ENCODE measurements at places on chromosomes 12 and 14. TPM values are rescaled to one million over a fixed set of nuclear protein-coding genes. Genes with fewer than 3 reads are reported as not detected.

Gene DIO3
- 3.1 TPM for total RNA-seq

Gene TSHR
- total RNA-seq, result not detected

- no peak for DNase-seq
Observed at GRCh38 chr14:50741567-50741966, 73.5 kb upstream of the SAV1 start.

- DNase-seq, result no peak
Observed at GRCh38 chr14:54692284-54692772, 125.4 kb downstream of the SAMD4A start.

GRCh38 chr12:66393890-66394289, 91.6 kb downstream of the HELB start:
- DNase-seq, result no peak

DNA sequence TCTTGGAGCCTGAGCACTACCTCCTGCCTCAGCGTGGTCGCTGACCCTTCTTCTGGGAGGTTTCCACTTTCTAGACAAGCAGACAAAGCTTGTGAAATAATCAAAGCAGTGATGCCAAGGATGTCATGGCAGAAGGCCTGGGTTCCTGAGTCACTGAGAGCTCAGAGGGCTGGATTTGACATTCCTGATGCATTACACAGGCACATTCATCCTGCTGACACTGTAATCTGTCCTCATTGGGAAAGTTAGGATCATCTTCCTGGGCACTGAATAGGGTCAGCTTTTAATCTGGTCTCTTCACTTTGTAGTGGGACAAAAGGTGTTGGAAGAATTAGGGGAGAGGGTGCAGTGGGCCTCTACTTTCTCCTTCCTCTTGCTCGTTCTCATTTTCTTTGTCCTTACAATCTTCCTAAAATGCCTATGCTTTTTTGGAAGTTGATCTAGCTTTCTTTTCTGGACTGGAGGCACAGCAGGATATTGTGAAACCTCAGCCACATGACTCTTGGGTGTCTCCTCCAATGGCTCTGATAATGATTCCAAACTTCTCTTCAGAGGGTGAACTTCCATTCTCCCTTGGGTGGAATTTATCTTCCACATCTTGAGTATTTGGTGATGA, 29.6 kb downstream of the EEA1 start:
- DNase-seq, result no peak

GRCh38 chr12:55757701-55758100, 14.8 kb downstream of the GDF11 start:
- DNase-seq, result no peak

- peak; percentile 94 for DNase-seq
Observed at GRCh38 chr14:90397425-90398314, 841 bp downstream of the CALM1 start.

- DNase-seq, result no peak
Observed at GRCh38 chr14:96486705-96487104, 15.5 kb upstream of the PAPOLA start.

DNA sequence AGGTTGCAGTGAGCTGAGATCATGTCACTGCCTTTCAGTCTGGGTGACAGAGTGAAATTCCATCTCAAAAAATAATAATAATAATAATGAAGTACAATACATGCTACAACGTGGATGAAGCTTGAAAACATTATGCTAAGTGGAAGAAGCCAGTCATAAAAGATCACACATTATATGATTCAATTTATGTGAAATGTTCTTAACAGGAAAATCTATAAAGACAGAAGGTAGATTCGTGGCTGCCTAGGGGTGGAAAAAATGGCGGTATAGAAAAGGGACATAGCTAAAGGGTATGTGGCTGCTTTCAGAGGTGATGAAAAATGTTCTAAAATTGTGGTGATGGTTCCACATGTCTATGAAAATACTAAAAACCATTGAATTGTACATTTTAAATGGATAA, 41.0 kb upstream of the AMIGO2 start:
- DNase-seq, result no peak

Data from upper lobe of left lung (tissue), 6 donors.